GM06990 (cell line): ENCODE measurements at places on chromosomes 16 and 17.

- DNase-seq, result no peak
Measured at GRCh38 chr16:29911676-29912010, 11.4 kb downstream of the ASPHD1 start.

- DNase-seq, result no peak
Measured at GRCh38 chr17:72611172-72611571, 481.3 kb downstream of the SLC39A11 start.

GRCh38 chr17:12985431-12986293, 32.2 kb downstream of the ELAC2 start:
- DNase-seq, result no peak

DNA sequence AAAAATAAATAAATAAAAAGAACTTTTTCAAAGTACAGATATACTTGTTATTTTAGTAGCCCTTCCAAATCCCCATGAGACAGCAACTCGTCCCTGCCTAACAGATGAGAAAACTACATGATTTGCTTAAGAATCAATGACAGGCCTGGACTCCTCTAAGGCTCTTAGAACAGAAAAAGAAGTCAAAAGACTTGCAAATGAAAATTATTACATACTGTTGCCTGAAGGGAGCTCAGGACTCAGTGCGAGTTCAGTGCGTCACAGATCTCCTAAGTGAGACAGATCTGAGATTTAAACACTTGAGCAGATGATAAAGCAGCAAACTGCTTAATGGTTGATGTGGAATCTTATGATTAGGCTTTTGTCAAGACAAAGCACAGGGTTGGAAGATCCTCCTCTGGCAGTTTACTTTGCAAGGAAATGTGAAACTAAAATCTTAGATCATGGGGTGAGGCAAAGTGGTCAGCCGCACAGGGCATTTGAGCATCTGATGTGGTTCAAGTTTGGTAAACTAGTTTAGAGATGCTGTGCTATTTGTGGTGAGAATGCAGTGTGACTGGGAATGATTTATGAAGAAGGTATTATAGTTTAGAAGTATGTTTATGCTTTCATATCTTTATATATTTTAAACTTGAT, 138.1 kb downstream of the TRIM37 start:
- DNase-seq, result no peak

- no peak for DNase-seq
Measured at GRCh38 chr16:67043420-67043819, 14.5 kb downstream of the CBFB start.

DNA sequence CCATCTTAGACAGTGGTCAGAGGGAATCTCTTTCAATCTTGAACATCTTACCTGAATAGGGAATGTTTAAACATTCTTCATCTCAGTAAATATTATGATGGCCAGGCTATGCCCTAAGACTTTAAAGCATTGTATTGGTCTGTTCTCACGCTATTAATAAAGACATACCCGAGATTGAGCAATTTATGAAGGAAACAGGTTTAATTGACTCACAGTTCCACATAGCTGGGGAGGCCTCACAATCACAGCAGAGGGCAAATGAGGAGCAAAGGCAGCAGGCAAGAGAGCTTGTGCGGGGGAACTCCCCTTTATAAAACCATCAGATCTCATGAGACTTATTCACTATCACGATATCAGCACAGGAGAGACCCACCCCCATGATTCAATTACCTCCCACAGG, 55.3 kb upstream of the SOX9 start:
- no peak for DNase-seq

GRCh38 chr17:21371511-21372081, 4.6 kb upstream of the KCNJ12 start:
- no peak for DNase-seq

GRCh38 chr16:52581530-52581929, 34.6 kb upstream of the TOX3 start:
- no peak for DNase-seq

DNA sequence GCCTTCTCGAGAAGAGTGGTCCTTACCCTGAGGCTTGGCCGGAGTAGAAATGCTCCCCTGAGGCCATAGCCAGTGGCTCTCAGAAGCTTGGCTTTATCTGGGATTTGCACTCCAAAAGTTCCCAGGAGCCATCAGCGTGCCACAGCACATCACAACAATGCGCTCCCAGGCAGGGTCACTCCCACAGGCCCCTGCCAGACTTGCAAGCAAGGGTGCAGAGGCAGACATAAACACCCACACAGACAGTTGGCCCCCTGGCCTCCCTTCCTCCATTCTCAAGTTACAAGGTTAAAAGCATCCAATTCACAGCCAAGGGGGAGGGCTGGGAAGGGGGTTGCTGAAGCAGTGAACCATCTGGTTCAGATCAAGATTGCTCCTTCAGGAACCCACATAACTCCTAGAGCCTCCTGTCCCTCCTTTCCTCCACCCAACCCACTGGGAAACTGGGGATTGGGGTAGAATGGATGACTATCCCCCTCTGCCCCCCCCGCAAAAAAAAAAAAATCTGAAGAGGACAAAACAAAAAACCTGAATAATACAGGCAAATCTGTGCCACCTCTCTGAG, 1.8 kb downstream of the ST3GAL2 start:
- DNase-seq, result no peak

- no peak for DNase-seq
Measured at GRCh38 chr16:14036889-14037288, 34.2 kb upstream of the MRTFB start.

DNA sequence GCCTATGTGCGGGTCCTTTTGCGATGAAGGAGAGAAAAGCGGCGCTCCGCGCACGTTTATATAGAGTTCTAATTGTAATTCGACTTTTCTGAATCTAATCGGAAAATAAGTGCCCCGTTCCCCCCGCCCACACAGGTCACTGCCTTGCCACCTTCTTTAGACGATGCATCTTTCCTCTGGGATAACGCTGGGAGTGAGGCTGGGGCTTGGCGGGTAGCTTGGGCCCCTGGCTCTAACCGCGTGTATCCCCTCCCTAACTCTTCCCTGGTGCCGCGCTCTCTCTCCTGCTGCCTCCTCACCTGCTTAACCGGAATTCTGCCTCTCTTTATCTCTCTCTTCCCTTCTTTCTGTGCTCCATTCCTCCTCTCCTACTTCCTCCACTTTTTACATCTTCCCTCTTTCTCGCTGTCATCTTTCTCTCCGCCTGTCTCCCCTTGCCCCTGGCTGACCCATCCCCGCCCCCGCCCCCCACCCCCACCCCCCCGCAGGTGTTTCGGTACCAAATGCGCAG, 2.6 kb downstream of the LHX1 start:
- DNase-seq, result no peak

DNA sequence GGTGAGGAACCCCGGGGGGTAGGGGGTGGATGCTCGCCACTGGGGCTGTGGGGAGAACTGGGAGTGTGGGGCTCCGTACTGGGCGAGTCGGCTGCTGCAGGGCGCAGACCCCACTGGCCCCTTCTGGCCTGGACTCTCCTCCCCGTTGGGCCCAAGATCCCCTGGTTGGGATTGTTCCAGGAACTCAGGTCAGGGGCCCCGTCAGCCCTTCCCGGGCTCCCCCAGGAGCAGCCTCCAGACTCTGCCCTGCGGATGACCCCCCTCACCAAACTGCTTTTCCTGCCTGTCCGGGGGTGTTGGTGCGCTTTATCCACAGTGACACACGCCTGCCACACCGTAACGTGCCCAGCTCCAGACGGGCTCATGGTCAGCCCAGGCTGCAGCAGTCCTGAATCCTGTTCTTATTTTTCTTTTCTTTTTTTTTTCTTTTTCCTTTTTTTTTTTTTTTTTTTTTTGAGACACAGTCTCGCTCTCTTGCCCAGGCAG, 21.1 kb downstream of the CENPX start:
- DNase-seq, result no peak
